Ureter (tissue), 1 donor: ENCODE measurements at places on chromosomes 5 and 9.

DNA sequence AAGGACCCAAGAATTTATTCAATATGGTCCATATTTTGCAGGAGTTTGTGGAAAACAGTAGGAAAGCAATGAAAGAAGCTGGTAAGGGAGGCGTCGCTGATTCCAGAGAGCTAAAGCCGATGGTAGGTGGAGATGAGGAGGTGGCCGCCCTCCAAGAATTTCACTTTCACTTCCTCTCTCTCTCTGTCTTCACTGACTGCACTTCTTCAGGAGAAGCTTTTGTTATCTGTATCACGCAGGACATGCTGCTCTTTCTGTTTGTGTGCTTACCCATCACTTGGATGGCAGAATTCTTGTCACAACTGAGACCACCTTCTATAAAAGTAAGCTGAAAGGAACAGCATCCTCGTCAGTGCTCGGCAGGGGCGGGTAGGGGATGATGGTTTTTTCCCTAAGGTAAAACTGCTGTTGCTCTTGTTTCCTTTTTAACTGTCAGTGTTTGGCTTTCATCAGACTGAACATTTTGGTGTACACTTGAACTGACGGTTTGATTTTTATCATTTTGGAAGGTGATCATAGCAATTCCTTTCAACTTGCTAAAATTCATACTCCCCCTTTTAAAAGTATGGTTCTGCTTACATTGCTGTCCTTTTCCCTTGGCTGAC, 62.4 kb upstream of the FSD1L start:
- DNase-seq, result no peak

DNA sequence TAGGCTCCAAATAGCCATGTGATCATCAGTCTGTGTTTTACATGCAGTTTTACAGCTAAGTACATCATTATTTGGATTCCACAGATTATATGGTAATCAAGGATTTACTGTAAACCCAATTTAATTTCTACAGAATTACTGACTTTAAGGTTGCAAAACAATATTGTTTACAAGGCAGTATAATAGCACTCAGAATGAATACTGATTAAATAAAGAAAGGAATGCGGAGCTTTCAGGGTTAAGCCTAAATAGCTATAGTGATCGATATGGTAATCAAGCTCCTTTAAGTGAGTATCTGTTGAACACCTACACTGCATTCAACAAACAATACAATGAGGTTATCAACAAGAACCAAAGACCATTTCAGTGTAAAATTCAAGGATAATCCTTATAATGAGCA, 64.3 kb downstream of the DMAC1 start:
- DNase-seq, result no peak

DNA sequence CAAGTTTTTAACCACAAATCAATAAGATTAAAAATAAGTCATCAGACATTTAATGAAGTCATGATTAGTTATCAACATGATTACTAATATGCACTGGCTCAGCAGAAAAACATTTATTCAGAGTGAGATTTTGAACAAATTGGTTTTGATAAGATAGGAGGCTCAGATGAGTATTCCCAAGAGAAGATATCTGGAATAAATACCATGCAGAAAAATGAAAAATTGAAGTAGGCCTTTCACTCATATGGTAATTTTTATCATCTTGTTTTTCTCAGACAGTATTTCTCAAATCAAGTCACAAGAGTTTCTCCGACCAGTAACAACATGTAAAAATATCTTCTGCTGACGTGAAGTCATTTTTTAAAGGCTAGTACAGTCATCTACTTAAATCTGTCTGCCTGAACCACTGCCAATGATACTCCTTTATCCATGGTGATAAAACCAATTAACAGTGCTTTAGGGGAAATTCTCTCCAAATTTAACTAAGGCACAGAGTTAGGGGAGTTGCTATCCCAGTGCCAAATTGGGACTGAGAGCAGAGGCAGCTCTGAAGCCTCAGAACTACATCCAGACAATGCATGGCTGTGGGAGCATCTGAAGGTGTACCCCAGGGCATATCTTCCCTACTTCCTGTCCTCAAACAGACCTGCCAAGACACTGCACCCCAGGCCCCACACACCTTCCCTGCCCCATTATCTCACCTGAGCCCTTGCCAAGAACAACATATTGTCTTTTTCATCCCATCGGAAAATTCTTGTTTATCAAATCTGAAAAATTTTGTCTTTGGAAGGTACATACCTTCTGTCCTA, 105.5 kb upstream of the TSLP start:
- DNase-seq, result no peak

DNA sequence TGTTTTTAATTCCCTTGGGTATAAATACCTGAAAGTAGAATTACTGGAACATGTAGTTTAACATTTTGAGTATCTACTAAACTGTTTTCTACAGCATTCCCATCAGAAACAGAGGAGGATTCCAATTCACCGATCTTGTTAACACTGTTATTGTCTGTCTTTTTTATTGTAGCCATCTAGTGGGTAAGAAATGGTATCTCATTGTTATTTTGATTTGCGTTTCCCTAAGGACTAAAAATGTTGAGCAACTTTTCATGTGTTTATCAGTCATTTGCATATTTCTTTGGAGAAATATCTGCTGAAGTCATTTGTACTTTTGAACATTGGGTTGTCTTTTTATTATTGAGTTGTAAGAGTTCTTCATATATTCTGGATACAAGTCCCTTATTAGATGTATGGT, 135.2 kb upstream of the NFIL3 start:
- DNase-seq, result no peak

- no peak for DNase-seq
These were observed 22.8 kb upstream of the DTWD2 start for GRCh38 chr5:119011186-119011585.

DNA sequence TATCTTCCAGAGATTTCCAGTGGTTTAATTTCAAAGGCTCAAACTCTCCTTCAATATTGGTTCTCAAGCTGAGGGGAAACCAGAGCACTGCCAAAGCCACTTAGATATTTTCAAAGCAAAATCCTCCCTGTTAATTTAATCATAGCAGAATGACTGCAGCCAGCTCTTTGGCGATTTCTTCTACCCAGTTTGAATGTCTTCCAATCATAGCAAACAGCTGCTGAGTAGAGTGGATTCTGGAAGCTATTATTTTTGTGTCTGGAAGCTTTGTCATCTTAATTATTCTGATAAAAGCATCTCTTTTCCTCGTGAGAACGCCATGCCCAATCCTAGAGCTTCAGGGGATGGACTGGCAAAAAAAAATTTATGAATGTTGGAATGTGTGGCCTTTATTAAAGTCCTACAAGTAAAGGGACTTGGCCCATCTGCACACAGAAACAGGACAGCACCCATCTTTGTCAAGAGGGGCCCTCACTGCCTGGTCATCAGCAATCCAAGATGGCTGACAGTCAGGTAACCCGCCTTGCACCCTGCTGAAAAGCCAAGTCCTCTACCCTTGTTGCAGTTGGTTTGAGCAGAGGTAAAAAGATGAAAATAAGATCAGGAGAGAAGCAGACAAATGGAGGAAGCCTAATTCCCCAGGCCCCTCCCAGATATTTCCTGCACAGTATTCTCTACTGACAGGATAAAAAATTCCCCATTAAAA, 125.1 kb downstream of the SUSD1 start:
- DNase-seq, result no peak

DNA sequence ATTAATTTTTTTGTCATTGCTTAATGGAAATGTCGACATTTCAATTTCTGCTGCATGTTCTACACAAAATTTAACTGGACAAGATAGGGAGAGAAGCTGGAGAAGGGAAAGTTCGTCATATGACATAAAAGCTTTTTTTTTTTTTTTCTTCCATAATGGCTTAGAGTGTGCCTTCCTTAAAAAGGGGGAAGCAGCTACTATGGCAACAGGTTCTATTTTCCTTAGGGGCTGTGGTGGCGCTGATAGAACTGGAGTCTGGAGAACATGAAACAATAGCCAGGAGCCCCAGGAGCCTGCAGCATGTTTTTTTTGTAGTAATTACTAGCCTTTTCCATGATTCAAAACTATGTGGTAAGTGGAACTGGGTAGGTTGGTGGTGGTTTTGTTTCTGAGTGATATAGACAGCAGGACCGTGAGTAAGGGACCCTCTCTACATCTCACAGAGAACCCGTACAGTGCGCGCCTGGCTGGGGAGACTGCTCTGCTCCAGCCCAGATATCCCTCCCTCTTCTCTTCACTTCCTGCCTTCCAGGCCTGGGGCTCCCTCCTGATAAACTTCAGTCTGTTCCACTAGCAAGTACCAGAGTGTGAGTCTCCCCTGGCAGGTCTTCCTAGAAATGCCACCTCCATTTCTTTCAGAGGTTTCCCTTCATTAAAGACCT, 301.6 kb downstream of the NR3C1 start:
- no peak for DNase-seq

DNA sequence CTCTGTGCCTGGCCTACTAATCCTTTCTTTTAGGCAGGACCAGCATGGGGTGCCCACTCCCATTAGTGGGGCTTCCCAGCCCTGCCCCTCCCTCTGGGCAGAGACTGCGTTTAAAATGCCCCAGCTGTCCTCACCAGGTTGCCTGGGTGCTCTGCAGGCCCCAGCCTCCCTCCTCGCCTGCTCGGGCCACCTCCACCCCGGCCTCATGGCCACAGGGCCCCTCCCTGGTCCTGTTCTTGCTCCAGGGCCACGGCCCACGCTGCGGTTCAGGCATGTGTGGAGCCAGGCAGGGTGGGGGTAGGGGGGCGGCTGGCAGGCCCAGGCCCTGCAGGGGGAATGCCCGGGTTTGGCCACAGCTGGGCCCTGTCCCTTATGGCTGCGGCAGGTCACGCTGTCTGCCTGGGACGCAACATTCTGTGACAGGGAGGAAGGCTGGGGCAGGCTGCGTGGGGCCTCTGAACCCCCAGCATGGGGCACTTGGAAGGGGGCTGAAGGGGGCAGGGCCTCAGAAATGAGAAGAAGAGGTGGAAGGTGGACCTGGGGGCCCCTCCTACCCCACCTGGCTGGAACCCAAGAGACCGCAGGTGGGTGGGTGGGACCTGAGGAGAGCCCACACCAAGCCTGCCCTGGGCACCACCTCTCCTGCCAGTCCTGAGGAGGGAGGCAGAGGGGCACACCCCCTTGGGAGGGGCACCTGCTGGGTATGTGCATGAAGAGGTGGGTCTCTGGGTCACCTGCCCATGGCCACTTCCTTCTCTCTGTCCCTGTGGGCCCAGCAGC, at the start of gene LCN12:
TSS of gene LCN12 (plus strand) at position 733 of the 780 bp plus-strand sequence. CDS start 55 bp downstream, outside the sequence.
- no peak for DNase-seq

DNA sequence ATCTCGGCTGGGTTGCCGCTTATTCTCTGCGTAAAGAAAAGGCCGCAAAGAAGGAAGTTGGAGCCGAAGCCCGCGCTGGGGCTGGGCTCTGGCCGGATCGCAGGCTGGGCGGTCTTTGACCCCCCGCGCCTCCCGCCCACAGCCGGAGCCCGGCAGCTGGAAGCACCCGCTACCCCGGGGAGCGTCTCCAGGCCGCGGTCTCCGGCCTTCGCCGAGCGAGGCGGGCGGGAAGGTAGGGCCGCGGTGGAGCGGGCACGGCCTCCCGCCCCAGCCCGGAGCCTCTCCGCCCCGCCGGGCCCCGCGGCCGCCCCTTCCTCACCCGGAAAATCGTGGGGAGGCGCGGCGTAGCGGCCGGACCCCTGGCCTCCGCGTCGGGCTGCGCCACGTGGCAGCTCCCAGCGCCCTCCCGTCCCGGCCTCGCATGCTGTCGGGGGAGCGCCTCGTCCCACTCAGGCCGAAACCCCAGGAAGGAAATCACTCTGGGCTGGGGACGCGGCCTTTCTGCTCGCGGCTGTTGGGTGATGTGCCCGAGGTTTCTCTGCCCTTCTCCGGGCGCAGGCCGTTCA, 12.0 kb downstream of the FOXD1 start:
- no peak for DNase-seq

- no peak for DNase-seq
These were observed 54.7 kb upstream of the TTC39B start for GRCh38 chr9:15361737-15362136.

- DNase-seq, result no peak
These were observed 8.8 kb downstream of the HOMER1 start for GRCh38 chr5:79505138-79505537.

DNA sequence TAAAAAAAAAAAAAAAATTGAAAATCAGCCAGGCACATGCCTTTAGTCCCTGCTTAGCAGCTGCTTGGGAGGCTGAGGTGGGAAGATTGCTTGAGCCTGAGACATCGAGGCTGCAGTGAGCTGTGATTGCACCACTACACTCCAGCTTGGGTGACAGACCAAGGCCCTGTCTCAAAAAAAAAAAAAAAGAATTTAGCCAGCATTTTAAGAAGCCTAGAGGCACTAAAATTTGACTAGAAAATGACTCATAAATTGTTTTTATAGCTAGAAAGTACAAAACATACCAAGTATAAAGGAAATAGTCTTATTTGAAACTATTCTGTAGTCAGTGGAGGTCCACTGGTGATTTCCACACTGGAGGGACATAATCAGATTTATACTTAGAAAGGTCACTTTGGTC, 17.5 kb downstream of the LRRC70 start:
- DNase-seq, result no peak

DNA sequence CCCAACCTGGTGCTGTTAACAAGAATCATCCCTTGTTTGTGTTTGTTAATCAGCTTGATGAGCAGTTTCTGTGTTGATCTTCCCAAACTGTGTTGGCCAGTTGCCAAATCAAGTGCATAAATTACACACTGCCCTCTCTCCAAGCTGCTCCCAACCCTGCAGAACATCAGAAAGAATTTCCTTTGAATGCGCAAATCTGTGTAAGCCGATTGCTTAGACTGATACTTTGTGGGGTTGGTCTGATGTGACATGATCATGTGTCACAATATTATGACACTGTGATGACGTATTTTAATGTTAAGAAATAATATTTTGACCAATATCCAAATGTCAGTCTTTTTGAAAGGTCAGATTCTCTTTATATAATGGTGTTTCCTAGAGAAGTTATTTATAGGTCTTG, 766.4 kb upstream of the WWC1 start:
- DNase-seq, result no peak
